Daoy (cell line): ENCODE measurements at places on chromosomes 11 and 22.

DNA sequence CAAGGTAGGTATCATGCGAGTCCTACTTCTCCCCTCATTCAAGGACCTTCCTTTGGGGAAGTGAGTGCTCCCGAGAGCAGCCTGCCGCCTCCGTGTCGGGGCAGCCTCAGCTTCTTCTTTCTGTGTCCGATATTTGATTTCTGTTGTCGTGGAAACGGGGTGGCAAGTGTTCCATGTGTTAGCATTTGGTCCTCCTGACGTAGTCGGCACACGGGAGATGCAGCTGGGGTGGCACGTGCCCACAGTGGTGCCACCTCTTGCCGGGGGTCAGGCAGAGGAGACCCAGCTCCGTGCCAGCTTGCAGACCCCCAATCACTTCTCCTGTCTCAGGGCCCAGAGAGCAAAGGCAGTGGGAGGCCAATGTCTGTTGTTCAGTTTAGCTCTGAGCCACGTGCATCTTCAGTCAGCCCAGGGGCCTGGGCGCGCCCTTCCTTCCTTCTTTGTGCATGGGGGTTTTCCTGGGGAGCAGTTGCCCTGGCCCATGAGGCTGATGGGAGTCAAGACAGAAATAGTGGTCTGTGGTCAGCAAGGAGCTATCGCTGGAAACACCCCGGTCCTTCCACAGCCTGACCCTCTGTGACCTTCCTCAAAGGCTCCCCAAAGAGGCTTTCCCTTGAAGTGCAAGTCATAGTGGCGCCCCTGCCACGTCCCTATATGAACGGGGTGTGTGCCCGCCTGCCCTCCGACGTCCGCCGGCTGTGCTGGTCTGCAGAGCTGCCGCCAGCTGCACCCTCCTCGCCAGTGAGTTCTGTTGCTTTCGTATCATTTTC lies 44.5 kb downstream of the PARVB start:
- DNase-seq = no peak

GRCh38 chr22:42909363-42910058 lies 52.4 kb upstream of the ARFGAP3 start:
- DNase-seq = no peak

- no peak for DNase-seq
Measured at GRCh38 chr11:10673501-10674062, 20.0 kb downstream of the IRAG1 start.

- no peak for DNase-seq
Measured at GRCh38 chr22:28247667-28248363, 328.8 kb upstream of the PITPNB start.

DNA sequence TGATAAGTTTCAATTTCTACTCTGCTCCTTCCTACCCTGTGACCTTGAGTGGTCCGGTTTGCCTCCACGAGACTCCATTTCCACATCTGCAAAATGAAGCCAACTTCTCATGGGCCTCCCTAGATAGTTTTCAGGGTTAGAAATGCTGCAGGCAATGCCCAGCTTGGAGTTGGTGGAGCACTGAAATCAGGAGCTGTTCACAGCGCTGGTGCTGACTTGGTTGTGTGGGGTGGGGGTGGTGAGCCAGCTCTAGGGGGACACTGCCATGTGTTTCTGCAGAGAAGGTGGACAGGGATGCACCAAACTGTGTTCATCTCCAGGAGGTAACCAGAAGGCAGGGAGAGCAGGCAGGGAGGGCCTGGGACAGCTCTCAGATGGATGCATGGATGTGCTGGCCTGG lies 37.0 kb downstream of the SGSM1 start:
- no peak for DNase-seq

DNA sequence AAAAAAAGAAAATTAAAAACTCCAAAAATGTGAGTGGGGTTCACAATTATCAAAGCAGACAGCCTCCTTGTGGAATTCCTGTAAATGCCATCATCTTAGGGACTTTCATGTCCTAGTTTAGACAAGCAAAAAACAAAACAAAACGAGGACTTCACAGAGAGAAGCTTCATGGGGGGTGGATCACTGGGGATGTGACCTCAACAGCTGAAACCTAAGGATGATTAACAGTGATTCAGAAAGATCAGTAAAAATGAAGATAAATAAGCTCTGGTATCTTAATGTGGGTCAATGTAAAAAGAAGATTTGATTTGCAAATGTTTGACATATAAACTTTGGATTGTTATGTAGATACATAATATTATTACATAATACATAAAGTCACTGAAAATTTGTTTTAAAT lies 8.1 kb upstream of the OR10W1 start:
- DNase-seq = no peak

DNA sequence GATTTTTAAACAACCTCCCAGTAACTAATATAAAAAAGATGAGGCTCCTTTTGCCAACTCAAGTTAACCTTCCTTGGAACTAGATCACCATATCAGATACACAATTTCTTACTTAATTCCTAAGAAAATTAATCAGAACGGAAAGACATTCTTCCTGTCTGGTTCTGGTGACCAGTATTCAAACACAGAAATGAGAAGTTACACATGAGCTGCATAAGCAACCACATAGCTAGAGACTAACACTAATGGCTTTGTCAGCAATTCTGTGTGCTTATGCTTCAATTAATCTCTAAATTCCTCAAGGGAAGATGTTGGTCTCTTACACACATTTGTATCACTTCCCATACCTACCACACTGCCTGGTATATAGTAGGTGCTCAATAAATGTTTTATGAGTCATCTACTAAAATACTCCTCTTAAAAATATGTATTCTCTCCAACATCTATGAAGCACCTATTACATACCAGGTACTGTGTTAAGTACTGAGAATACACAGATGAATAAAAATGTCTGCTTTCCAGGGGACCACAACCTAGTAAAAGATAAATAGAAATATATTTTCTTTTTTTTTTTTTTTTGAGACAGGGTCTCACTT lies 54.5 kb downstream of the GAB2 start:
- no peak for DNase-seq

DNA sequence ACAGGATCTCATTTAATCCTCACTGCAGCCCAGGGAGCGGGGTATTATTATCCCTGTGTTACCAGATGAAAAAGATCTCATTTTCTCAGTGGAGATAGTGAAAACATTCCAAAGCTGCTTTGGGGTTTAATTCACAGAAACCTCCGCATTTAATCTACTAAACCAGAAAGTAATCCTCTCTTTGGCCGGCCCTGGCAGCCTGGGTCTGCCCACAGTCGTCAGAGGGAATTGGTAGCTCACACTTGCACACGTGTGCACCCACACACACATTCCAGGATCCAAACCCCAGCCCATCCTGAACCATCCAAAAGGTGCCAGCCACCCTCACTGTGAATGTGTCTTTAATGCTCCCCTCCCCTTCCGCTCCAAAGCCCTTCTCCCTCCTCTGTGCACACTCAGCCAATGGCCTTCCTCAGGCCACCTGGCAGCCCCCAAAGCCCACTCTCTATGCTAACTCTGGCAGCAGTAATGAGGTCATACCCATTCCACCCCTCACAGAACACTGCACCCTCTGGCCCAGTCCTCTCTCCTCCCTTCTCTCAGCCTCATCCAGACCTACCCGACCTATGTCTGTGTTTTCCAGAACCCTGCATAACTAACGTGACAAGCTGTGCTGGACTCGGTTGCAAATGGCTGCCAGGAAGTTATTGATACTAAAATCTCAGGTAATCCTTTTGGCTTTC lies 466.2 kb downstream of the SOX6 start:
- DNase-seq = no peak

DNA sequence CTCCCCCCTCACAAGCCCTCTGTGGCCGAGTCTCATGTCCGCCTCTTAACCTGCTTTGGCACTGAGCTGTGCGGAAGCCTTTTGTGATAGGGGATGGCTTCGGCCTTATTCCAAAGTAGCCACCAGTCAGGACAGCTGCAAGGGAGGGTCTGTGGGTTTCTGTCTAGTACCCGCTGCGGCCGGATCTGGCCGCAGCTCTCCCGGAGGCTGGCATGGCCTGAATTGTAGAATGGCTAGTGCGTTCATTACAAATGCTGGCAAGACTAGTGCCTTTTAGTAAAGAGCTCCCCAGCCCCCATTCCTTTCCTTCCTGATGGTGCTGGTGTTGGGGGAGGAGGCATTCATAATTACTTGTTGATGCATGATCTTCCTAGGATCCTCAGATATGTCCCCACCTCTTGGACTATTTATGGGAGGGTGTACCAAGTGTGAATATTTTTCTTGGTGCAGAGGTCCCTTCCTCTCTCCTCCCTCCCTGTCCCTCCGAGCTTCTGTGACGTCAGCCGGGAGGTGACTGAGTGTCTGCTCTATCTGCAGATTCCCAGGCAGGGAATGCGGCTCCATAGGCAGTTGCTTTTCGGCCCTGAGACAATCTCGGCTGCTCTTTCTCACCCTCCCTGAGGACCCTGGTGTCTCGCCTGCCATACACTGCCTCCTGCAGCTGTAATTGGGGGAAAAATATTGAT lies 108.7 kb upstream of the E2F8 start:
- DNase-seq = no peak
